ENCODE measurements at places on chromosomes 16 and 17.
A peak's percentile ranks its signal among the peaks of the same experiment; 100 is the strongest.

DNA sequence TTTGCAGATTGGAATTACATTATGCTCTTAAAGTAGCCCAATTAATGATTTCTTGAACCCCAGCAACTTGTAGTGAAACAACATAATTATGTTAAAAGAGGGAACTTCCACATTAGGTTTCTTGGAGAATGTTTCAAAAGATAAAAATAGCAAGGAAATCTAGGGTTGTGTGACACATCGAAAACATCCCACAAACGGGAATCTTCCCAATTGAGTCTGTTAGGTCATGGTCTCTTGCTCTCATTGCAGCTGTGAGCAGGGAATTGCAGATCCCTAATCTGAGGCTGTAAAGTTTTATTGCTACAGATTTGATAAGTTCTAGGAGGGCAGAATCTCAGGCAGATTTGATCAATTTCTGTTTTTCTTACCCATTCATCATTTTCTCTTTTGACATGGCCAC, 6.7 kb upstream of the LPO start:
- DNase-seq: no peak

GRCh38 chr16:29743475-29743826, 2.3 kb downstream of the C16orf54 start:
- DNase-seq: no peak

DNA sequence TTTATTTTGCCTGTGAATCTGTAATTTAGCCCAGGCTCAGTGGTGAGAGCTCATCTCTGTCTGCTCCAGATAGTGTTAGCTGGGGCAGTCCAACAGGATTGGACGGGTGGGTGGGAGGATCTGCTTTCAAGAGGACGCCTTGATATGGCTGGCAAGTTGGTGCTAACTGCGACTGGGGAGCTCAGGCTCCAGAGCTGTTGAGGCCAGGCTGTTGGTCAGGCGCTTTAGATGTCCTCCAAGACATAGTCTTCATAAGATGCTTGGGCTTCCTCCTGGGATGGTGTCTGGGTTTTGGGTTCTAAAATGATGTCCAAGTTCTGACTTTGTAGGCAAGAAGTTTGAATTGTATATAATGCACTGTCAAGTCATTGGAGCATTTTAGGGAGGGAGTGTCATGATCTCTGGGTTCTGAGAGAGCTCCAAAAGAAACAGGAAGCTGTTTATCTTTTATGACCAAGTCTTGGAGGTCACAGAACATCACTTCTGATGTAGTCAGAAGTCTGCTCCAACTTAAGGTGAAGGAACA, 12.8 kb upstream of the PCTP start:
- DNase-seq: no peak

DNA sequence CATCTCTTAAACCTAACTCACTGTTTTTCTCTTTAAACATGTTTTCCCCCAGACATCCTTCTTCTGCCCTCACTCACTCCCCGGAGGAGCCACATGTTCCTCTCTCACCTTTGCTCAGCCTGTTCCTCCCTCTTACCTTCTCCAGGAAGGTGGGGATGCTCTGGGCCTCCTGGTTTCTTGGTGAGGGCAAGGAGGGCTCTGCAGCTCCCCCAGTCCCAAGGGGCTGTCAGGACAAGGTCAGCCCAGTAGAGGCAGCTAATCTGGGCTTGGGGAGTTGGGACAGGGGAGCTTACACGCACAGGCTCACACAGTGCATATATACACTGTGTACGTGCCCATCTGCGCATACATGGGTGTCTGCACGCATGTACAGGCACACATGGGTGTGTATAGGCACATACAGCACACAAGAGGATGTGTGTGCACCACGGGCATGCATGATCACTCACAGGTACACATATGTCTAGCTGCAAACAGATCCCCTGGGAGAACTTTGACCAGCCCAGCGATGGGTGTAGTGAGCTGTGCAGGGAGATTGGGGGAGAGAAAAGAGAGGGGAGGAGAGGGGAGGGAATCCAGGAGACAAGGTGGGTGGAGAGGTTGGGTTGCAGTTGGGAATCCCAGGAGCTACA, 28.6 kb upstream of the SPNS3 start:
- no peak for DNase-seq

DNA sequence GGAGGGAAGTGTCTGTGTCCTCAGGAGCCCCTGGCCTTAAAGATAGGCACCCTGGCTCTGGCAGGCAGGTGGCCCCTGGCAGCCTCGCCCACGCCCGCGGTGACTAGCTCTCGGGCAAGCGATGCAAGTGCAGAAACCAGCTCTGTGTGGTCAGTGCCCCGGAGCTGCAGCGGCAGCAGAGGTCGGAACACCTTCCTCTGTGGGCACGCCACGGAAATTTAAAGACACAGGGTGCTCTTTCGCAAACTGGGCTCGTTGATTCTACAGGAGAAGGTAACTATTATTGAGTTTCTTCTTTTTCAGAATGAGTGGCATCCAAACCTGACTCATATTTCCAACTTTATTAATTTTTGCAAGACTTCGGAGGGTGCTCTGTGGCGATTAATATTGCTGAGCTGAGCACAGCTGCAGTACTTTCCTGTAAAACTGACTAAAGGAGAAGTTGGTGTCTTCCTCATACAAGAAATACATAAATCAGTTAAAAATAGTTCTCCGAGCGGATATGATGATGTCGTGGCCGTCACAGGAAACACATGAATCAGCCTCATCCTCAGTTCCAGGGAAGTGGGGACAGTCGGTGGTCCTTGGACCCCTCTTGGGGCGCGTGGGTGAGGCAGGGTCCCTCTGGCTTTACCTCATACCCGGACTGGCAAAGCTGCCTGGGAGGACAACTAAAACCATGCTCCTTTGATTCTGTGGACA, 120.2 kb downstream of the METRNL start:
- peak; percentile 40 for DNase-seq

DNA sequence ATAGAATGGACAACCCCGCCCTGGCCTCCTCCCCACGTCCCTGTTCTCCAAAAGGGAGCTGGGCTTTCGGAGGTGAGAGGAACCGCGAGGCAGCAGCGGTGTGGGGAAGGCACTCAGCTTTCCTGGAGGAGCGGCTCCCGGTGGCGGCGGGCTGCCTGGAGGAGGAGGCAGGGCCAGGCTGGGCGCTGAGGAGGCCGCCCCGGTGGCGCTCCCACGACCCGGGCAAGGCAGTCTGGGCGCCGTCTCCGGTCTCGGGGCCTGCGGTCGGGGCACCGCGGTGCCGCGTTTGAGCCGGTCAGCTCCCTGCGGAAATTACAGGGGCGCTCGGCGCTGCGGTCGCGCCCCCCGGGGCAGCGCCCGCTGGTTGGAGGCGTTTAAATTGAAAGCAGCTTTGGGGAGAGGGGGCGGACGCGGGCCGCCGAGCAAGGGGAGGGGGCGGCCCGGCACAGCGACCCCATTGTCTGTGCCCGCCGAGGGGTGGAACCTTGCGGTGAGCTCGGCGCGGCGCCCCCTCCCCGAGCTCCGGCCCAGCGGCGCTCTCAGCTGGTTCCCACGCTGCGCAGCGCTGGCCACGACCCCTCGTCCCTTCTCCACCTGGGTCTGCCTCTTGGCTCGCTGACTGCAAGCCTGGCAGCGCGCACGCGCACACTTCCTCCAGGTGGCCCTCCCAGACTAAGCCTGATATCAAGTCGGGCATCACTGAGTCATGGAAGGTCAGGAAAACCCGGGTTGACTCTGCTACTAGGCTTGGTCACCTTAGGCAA, 58.7 kb upstream of the DLX4 start:
- DNase-seq: peak; percentile 11

GRCh38 chr17:66950886-66951604, 13.5 kb upstream of the CACNG4 start:
- no peak for DNase-seq

- no peak for DNase-seq
These were observed 70.5 kb downstream of the TIMM22 start for GRCh38 chr17:1067282-1067956.

- DNase-seq: no peak
These were observed 11.2 kb downstream of the P2RX1 start for GRCh38 chr17:3905017-3905520.

DNA sequence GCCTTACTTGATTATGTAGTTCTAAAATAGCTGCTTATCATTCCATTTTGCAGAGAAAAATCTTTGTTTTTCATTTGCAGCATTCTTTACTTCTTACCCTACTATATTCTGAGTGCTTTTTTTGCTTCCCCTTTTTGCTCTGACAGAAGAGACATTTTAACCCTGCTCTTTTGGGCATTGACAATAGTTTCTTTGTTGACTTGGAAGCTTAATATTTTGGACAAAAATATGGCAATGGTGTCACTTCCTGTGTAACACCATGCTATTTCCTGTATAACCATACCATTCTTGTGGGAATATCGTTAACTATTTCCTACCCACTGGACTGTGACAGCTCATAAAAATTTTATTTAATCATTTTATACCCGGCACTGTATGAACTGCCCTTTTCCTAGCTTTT, 747.1 kb downstream of the CDH8 start:
- DNase-seq: no peak

- no peak for DNase-seq
These were observed 51.8 kb upstream of the AKAP1 start for GRCh38 chr17:57033296-57033695.

- no peak for DNase-seq
These were observed 14.4 kb downstream of the SYCE1L start for GRCh38 chr16:77213542-77214106.

- no peak for DNase-seq
These were observed 24.3 kb downstream of the PLA2G10 start for GRCh38 chr16:14669776-14670175.

DNA sequence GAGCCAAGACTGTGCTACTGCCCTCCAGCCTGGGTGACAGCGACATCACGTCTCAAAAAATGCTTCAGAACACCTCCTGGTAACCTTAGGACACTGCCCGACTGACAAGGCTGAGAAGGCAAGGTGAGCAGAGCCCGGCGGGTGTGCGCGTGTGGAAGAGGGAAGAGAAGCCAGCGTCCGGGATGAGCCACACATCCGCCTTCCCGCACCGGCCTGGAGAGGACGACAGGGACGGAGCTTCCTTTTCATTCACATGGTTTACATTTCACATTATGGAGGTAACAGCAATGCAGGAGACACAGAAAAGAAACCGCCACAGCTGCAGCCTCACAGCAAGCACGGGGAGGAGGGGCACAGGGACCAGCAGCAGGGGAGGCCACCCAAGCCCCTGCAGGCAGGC, 16.5 kb downstream of the HAGH start:
- DNase-seq: no peak

GRCh38 chr16:9844361-9844760, 337.9 kb downstream of the GRIN2A start:
- DNase-seq: no peak

- DNase-seq: no peak
These were observed 4.2 kb downstream of the SHISA6 start for GRCh38 chr17:11245187-11245586.

GRCh38 chr17:72691586-72691985, 400.9 kb downstream of the SLC39A11 start:
- no peak for DNase-seq

DNA sequence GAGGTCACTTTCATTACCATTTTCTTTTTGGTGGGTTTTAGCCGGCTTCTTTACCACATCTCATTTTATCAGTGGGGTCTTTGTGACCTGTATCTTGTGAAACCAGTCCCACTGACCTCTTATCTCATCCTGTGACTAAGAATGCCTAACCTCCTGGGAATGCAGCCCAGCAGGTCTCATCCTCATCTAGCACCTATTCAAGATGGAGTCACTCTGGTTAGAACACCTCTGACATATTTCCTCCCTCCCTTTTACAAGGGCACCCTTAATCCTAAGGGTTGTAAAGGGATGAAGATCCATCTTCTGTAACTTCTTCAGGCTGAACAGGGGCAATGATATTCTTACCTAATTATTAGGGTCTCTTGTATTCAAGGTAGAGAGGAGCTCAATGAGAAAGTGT, 107.9 kb upstream of the HAS3 start:
- DNase-seq: no peak

- no peak for DNase-seq
These were observed 43.4 kb upstream of the SLC38A10 start for GRCh38 chr17:81338274-81339190.

GRCh38 chr17:55576237-55576995, 65.2 kb upstream of the SMIM36 start:
- DNase-seq: no peak

DNA sequence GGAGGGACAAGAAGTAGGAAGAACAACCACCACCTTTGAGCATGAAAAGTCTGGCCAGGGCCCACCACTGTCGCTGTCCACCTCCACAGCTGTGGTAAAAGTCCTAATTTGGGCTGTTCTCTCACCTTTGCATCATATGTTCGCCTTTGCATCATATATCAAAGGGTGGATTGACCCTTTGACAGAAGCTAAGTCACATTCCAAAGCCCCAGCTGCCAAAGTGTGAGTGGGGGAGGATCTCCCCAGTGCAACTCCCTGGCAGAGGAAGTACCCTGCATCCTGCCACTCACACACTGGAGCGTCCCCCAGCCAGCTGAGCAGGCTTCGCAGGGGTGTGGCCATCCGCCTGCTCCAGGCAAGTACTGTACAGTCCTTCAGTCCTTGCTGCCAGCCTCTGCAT, 12.7 kb upstream of the SPECC1 start:
- DNase-seq: no peak

DNA sequence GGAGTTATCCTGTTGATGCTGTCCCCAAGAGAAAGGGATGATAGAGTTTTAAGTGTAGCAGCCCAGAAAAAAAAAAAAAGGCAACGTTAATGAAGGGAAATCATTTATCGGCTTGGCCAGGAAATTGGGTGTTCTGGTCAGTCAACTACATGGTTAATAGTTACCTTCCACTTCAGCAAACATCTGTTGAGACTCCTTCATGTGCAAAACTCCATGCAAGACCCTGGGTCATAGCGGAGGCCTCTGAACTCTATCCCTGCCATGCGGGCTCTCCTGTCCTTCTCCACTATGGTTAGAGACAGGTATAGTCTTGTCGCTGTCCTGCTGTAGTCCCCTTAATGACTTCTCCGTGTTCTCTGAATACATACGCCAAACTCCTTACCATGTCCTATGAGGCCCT, 3.5 kb upstream of the LYRM9 start:
- DNase-seq: no peak

GRCh38 chr17:34654276-34654880, 75.0 kb downstream of the TMEM132E start:
- DNase-seq: no peak

DNA sequence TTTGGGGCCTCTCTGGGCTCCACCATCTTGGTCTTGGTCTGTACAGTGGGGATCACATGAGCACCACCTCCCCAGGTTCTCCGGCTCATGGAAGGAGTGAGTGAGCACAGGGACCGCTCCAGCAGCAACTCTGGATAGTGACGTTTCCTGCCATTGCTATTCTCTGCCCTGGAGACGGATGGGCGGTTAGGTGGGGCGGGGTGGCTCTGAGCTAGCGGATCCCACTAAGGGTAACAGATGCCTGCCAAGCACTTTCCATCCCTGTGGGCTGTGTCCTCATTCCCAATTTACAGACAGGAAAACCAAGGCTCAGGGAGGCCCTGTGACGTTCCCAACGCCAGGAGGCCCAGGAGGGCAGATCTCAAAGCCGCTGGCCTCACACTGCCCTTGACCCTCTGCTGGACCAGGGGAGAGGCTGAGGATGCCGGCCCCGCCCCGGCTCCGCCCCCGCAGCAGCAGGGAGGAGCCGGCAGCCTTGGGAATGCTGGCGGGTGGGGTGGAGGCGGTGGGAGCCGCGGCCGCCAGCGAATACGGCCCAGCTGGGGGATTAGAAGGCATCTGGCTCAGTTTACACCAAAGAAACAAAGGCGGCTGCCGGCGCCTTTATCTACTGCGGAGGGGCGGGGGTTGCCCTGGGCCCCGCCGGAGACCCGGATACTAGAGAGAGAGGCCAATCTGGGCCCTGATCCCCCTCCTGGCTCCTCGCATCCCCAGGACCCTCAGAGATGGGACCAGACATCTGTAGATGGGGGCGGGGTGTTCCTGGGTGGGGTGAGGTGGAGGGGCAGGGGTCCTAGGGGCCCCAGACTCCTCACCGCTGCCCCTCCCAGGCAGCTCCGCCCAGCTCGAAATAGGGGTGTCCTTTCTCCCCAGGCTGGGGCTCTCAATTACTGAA, 122.3 kb upstream of the CIBAR2 start:
- DNase-seq: no peak

Data from activated T-cell treated with anti-CD3 and anti-CD28 coated beads for 24 hours (primary cell).